ENCODE measurements at places on chromosomes 1 and 21. TPM values are rescaled to one million over a fixed set of nuclear protein-coding genes. Genes with fewer than 3 reads are reported as not detected.

The UTS2 gene
- not detected for total RNA-seq

The AK5 gene
- 0.35 TPM for total RNA-seq

The PTBP2 gene
- 14.4 TPM for total RNA-seq

The KTI12 gene
- total RNA-seq, result 8.6 TPM

The CD5L gene
- 2.2 TPM for total RNA-seq

The KLHDC8A gene
- total RNA-seq, result 0.32 TPM

The ETV3 gene
- total RNA-seq, result 26.3 TPM

The NBPF4 gene
- not detected for total RNA-seq

The ZSWIM5 gene
- 2.0 TPM for total RNA-seq

The SPRR2G gene
- not detected for total RNA-seq

The S100A13 gene
- 80.0 TPM for total RNA-seq

The MROH7 gene
- total RNA-seq, result 1.6 TPM

The RNF186 gene
- not detected for total RNA-seq

- DNase-seq, result no peak
Observed at GRCh38 chr1:182507685-182508084, 57.7 kb downstream of the RGSL1 start.

GRCh38 chr1:224959115-224959514, 29.6 kb downstream of the DNAH14 start:
- no peak for DNase-seq

DNA sequence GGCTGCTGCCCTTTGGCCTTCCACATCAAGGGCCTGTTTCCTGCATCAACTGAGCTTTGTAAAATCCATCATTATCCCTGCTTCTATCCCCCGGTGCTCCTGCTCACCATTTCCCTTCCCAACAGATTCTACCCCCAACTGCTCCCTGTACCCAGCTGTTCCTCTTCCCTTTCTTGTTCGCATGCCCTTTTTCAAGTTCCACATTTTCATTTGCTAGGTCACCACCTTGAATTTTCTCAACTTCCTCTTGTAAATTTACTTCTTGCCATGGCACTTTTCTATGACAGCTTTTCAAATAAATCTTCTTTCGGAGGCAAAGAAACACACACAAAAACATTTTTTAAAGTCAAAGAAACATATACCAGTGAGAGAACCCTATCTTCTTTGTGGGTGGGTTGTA, 330.5 kb upstream of the ADGRL2 start:
- DNase-seq, result no peak

GRCh38 chr1:41305576-41306363, 55.5 kb upstream of the FOXO6 start:
- DNase-seq, result no peak

GRCh38 chr1:2472561-2473177, 3.4 kb upstream of the PLCH2 start:
- no peak for DNase-seq

DNA sequence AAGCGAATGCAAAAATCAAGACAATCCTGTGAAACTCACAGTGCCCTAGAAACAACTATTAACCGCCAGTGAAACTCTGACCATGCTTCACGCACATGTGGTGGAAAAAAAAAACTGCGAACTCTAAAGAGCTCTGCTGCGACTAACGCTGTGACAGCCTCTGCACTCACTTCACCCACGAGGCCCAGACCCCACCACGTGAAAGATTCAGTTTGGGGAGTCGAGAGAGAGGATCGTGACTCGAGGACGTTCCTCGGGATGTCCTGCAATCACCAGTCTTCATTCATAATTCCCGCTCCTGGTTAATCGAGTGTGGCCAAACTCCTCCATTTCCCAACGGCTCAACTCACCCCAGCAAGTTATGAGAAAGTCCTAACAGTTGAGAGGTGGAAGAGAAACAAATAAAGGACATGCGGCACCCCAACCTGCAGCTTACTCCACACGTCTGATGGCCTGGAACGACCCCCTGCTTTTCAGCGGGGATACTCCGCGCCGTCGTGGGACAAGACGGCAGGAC, 1.1 kb downstream of the SERBP1 start:
- no peak for DNase-seq

DNA sequence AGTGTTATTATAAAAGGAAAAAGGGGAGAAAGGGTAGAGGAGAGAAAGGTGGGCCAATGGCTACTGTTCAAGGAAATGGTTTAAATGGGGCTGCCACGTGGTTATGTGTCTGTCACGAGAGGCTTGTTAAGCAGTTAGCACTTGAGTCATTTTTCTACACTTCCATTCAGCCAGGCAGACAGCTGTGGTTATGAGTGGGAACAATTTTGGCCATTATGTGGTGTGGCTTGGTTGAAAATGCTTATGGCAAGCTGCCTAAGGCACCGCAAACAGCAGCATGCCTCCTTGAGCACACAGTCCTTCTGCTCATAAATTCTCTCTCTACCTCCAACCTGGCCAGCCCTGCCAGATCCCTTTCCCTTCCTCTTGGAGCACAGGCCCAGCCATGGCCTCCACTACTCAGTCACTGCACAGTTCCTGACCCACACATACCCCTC, 3.2 kb upstream of the SRM start:
- DNase-seq, result no peak

GRCh38 chr1:219174460-219175211, 958 bp downstream of the LYPLAL1 start:
- peak; percentile 48 for DNase-seq

DNA sequence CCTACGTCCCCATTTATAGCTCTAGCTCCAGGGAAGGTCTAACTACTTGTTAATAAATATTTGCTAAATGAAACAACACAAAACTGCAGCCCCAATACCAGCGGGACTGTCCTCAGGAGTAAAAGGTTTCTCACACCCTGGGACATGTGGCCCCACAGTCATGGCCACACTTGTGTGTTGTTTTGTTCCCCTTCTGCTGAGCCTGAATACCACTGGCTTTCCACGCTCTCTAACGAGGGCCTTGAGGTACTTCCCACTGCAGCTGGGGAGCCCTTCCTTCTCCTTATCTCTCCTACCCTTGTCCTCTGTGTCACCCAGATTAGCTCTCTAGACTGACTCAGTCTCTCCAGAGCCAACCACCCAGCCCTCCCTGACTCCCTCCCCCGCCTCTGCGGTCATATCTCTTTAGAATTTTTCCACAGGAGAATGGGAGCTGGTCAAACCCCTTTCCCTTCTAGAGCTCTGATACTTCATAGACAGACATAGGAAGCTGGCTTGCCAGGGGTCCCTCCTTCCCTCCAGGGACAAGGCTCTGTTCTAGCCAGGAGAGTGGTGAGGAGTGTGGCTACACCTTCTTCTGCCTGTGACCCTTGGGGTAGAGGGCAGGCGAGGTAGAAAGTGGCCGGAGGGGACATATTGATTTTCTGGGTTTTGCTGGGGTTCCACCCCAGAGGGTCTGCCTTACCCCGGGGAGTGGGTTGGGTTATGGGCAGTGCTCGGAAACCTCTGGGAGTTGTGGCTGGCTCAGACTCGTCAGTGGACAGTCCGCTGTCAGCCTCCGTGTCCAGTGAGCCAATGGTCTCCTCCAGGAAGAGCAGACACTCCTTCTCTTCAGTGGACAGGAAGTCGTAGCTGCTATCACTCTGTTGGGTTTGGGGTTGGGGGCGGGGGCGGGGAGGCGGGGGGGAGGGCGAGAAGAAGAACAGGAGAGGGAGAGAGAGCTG, 8.1 kb downstream of the C1orf116 start:
- DNase-seq, result no peak

- DNase-seq, result no peak
Observed at GRCh38 chr1:67041841-67042503, 12.0 kb downstream of the SLC35D1 start.

- DNase-seq, result no peak
Observed at GRCh38 chr1:230016159-230016558, 50.9 kb upstream of the GALNT2 start.

GRCh38 chr1:6243993-6244392, at the start of gene HES3:
HES3 (plus strand) TSS chr1:6244179; CDS start chr1:6244366, 187 bp downstream.
- no peak for DNase-seq

- no peak for DNase-seq
Observed at GRCh38 chr1:198701766-198702539, 63.1 kb downstream of the PTPRC start.

- no peak for DNase-seq
Observed at GRCh38 chr1:235027862-235028250, 100.8 kb downstream of the TOMM20 start.

- DNase-seq, result no peak
Observed at GRCh38 chr1:67705735-67706453, 20.9 kb downstream of the GADD45A start.

DNA sequence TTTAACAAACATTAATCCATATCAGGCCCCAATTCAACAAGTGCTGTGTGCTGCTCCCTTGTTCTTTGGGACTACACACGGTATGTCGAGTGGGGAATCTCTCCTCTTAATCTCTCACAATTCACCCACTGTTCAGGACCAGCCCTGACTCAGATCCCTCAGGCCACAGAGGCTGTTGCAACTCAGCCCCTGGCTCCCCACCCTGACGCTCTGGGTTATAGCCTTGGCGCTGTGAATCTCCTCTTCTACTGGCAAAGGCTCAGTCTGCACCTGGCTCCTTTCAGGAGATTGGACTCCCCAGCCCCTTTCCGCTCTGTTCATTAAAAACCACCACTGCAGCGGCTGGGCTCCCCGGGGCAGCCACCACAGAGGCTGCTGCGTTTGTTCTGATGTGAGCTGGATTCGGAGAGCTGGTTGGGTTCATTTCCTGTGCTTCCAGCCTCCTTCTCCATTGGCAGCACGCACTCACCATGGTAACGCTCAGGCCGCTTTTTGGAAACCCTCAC, 13.0 kb downstream of the CAPN8 start:
- DNase-seq, result no peak

DNA sequence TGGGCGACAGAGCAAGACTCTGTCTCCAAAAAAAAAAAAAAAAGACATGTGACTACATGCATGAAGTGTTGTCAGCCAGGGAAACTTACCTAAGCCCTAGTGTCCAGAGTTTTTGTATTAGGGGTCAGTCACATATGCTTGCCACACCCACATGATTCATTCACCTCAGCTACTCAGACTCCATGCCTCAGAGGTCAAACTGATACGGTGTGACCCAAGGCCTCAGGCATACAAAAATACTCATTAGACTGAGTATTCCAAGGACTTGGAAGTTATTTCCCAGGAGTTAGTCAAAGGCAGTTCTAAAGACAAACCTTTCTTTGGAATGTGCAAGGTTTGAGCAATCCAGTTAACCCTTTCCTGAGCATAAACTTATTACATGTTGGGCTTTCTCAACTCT, 6.3 kb upstream of the TRIM33 start:
- no peak for DNase-seq

DNA sequence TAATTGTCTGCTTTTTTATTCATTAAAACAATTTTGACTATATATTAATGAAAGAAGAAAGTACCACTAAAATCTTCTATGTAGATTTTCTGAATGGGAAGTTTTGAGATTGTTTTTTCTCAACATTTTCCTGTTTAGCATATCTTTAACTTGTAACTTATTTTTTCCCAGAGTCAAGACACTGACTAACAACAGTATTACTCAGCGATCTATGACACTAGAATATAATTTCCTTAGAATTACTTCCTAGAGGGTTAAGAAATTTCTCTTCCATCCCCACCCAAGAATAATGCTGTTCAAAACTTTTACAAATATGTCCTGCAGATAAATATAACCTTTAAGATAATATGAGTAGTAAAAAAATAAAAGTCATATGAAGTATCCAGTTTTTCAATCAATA, 218.2 kb upstream of the NR5A2 start:
- no peak for DNase-seq

DNA sequence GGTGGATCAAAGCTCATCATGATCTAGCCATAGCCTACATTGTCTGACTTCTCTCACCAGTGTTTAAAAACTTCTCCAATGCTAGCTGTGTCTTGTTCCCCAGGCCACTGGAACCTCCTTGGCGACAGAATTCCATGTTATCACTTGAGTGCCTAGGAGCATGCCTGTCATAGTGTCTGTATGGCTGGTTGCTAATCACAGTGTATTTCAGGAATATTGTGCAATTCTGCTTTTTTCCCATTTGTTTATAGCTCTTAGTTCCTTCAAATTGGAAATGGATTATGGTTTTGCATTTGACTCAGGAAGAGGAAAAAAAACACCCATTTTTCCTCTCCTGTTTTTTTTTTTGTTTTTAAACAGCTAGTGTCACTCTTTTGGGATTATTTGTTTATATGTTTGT, 25.5 kb downstream of the ROR1 start:
- no peak for DNase-seq

DNA sequence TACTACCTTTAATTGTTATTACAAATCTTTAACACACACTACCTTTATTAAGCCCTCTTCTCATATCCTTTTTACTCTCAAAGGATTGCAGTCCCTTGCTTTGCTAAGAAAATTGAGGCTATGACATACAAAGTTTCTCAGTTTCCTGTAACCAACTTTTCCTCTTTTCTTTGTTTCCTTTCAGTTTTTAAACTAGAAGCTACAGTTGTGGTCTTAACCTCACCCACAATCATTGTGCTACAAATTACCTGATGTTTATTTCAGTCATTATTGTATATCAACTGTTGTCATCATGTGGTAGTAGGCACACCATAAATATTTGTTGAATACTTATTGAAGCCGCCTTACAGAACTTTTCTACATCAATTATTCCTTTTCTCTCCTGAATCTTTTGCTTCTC, 51.8 kb downstream of the SLAMF6 start:
- no peak for DNase-seq

GRCh38 chr1:209072481-209072880, 511.0 kb upstream of the CAMK1G start:
- DNase-seq, result no peak

GRCh38 chr1:11558871-11559590, 80.1 kb downstream of the DISP3 start:
- DNase-seq, result no peak

GRCh38 chr21:25457411-25457810, 149.9 kb downstream of the MRPL39 start:
- DNase-seq, result peak; percentile 12

GRCh38 chr1:50615036-50615750, 191.9 kb upstream of the DMRTA2 start:
- DNase-seq, result no peak

- no peak for DNase-seq
Observed at GRCh38 chr1:82598337-82598736, 797.6 kb downstream of the ADGRL2 start.

DNA sequence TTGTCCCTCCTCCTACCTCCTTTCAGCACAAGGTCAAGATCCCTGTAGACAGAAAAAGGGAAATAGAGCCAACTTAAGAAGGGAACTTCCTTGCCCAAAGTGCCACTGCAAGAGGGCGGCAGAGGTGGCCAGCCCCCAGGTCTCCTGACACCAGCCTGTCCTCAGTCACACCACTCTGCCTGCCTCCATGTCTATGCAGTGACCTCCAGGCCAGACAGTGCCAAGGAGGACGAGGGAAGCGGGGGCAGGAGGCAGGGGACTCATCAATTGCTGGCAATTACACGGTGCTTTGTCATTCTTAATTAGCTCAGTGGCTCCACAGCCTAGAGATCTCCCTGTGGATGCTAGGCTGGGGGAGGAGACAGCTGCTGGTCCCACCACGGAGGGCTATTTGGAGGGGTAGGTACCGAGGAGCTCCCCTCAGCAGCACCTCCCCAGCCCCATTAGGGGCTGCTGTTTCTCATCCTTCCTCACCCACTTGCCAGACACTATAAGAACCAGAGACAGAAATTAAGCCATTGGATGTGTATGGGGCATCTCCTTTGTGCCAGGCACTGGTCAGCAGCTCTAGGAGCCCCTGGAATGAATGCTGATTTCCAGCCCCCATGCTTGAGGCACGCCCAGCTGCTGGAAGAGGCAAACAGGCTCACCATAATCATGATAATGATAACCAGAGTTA, 6.1 kb upstream of the LDLRAP1 start:
- DNase-seq, result no peak

GRCh38 chr1:66623812-66624211, 89.9 kb downstream of the SGIP1 start:
- DNase-seq, result no peak

All from left lung (tissue), 14 donors.